ENCODE measurements at places on chromosomes 5 and 9.

DNA sequence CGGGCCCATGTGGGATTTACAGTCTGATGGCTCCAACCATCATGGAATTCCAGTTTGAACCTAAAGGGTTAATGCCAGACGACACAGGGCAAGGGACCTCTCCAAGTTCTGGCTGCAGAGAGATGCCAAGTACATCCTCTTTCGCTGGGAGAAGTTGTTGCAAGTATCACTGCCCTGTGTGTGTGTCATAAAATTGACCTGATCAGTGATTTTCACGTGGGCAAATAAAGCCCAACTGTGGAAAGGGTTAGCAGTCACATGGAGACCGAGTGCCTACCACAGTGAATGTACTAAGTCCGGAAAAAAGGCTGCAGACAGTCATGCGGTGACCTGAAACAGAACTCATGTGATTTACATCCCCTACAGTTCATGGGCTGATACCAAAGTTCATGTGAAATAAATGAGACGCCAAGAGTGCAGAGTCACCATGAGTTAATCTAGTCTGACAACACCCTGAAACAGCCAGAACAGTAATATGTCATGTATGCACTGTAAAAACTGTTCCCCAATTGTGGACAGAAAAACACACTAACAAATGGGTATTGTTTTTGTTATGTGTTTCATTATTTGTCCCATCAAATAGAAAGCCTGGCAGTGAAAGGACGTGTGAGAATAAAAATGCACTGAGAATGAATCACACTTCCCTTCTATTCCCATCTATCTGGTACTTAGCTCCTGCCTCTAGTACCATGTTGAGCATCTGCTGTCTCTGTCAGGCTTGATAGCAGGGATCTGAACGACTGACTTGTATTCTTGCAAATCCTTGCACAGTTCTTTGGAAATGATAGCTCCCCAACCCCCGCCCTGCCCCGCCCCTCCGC is 115.7 kb downstream of the SUSD1 start:
- no peak for DNase-seq

GRCh38 chr5:88659529-88660263 is 223.3 kb downstream of the MEF2C start:
- no peak for DNase-seq

DNA sequence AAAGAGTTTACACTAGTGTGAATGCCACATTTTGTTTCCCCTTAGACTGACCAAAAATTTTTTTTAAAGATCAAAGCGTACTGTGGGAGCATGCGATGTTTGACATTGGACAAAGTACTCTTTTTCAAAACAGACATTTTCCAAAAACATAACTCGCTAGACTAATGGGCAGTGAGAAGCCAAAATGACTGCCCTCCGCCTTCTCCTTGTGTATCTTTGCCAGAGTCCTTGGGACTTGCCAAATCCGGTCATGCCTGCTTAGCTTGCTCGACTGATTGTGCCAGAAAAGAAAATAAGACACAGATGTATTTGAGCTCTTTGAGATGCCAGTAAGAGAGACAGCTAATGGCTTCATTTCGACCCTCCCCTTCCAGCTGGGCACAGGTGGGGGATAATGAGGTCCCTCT is 157.5 kb downstream of the MAPKAP1 start:
- no peak for DNase-seq

- DNase-seq, result no peak
Measured at GRCh38 chr9:135514342-135515082, 6.7 kb upstream of the LCN1 start.

DNA sequence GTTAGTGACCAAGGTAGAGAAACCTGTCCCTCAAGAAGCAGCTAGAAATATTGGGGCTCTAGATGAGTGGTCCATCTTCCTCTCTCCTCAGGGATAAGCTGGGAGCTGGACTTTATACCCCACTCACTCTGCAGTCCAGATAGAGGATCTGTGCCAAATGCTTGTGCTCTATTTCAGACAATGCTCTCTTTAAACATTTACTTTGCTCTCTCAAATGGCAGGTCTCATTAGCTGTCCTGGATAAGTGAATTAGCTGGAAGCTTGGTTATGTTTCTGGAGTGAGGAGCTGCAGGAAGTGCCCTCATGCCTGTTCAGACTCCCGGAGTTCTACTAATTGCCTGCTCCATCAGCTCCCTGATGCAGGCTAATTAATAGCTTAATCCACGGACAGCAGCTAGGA is 151.1 kb upstream of the CCDC152 start:
- DNase-seq, result no peak

Measured in effector memory CD8-positive, alpha-beta T cell (primary cell).